ENCODE measurements at places on chromosomes 2 and 18.

DNA sequence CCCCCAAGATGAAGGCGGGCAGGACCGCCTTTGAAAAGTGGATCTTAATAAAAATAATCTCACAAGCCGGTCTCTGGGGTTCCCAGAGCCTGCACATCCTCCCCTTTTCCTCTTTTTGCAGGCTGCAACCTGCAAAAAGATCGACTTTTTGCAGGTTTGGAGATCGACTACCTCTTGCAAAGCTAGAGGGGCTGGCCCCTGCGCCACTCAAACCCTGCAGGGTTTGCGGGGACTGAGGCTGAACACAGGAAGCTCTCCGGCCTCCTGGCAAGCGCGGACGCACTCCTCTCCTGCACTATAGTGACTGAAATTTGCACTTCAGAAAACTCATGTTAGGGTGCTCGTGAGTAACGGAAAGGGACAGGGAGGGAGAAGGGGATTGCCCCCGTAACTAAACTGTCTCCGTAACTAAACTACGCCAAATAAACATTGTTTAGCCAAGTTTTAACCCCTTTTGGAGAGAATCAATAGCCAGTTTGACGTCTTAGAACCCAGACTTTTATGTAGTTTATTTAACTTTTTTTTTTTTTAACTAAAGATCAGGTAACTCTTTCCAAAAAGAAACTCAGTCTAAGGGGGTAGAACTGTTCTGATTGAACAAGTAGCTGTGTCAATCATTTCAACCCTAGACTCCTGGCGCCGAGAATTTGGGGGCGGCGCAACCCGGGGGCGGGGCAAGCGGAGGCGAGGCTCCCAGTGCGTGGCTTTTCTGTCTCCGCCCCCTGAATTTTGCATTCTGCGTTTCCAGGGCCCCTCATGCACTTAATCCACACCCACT lies 2.5 kb downstream of the IGFBP5 start:
- DNase-seq = no peak

DNA sequence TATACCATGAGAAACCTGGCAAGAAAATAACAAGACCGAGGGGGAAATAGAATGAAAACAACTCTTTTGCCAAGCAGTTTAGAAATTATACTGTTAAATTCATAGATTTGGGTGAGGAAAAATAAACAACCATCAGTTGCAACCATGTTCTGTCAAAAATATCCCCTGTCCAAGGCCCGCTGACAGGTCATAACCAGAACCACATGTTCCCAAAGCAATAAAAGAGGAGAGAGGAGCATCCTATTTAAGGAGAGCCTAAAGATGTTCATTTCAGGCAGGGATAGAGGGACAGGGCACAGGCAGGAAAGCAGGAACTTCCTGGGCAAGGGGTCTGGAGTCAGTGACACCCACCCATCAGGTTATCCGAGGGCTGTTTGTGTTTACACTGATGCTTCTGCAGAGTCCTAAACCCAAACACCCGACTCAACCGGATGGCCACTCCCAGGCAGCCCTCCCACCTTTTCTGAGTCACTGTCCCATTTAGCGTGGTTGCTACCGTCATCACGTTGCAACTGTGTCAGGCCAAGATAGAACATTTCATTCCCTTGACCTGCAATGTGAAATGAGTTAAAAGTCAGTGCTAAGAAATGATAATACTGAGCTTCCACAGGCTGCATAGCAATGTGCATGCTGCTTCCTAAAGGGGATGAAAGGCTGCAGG lies 468.3 kb upstream of the RAB12 start:
- DNase-seq = no peak

GRCh38 chr2:45856391-45857274 lies 205.2 kb downstream of the PRKCE start:
- DNase-seq = no peak

DNA sequence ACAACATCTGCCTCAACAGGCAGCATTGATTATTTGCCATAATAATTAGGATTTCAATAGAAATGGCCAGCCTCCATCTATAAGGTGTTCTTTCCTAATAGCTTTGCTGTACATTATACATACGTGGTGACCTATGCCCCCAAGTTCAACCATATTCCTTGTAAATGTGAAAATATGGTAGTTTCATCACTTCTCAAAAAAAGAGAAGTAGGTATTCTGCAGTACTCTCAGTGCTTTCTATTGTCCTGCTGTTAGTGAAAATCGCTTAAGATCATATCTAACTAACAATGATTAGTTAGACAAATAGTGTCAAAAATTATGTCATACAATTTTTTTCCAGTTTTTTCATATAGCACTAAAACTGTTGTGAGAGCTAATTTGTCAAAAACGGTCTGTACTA lies 79.6 kb downstream of the SLC4A10 start:
- no peak for DNase-seq

DNA sequence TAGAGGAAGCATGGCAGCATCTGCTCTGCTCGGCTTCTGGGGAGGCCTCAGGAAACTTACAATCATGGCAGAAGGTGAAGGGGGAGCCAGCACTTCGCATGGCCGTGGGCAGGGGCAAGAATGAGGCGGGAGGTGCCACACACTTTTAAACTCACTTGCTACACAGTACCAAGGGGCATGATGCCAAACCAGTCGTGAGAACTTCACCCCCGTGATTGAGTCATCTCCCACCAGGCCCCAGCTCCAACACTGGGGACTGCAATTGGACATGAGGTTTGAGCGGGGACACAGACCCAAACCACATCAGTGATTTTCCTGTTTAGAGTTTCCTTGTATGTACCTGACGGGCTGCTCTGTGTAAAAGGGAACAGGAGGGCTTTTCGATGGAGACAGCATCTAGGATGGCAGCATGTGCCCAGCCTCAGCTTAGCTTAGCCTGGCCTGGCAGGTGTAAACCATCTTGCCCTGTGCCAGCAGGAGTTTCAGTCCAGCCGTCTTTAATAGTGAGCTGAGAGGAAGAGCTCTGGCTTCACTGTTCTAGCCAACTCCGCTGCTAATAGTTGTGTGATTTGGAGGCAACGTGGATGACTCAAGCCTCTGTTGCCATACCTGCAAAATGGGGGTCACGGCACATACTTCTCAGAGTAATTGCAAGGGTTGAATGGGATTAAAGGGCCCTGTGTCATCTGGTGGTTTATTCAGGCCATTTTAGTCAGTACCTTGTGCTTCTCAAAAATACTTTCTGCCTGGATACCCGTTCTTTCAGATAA lies 101.8 kb downstream of the ASAP2 start:
- DNase-seq = no peak

GRCh38 chr2:70702711-70703395 lies 65.1 kb downstream of the ADD2 start:
- no peak for DNase-seq

DNA sequence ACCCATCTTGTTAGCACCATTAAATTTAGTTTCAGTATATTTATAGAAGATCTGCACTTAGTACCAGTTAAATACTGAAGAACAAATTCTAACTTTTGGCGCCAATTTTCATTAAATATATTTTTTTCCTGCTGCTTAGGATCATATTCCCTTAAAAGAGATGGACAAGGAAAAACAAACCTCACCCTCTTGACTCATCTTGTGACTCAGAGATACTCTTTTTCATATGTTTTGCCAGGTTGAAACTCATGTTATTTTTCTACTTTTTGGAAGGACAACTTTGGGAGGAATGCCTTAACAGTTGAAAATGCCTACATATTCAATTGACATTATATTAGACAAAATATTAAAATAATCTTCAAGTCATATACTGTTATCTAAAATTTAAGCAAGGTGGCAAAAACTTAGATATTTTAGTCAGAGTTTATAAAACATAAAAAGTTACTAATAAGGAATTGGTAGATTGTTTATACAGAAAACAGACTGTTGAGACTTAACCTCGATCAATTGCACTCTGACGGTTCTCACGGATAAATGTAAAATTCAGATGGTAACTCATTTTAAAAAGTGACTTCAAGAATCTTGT lies 36.2 kb downstream of the PNO1 start:
- DNase-seq = no peak

DNA sequence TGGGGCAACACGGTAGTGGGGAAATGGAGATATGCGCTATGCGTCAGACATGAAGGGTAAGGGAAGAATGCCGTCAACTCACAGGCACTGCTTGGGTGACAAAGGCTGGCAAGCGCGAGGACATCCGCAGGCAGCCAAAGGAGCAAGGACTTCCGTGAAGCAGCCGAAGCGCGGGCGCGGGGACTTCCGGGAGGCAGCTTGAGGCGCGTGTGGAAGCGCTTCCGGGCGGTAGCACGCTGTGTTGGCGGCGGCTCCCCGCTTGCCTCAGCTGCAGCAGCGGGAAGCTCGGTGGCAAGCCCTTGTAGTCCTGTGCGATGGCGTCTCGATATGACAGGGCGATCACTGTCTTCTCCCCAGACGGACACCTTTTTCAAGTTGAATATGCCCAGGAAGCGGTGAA lies at the start of gene PSMA8:
PSMA8 (plus strand) TSS at position 218 of the 400 bp plus-strand sequence; CDS start at position 315, 97 bp downstream.
- DNase-seq = peak; percentile 44

GRCh38 chr2:7625392-7626138 lies 708.4 kb downstream of the RNF144A start:
- no peak for DNase-seq

- DNase-seq = no peak
Observed at GRCh38 chr2:215537611-215538010, 101.7 kb upstream of the FN1 start.

GRCh38 chr2:146251328-146251727 lies 1593.5 kb upstream of the ACVR2A start:
- no peak for DNase-seq

- DNase-seq = no peak
Observed at GRCh38 chr2:29744976-29745375, 176.4 kb downstream of the ALK start.

GRCh38 chr2:11824901-11825828 lies 78.7 kb downstream of the LPIN1 start:
- no peak for DNase-seq

- DNase-seq = no peak
Observed at GRCh38 chr2:240732911-240733622, 41.4 kb downstream of the AQP12A start.

DNA sequence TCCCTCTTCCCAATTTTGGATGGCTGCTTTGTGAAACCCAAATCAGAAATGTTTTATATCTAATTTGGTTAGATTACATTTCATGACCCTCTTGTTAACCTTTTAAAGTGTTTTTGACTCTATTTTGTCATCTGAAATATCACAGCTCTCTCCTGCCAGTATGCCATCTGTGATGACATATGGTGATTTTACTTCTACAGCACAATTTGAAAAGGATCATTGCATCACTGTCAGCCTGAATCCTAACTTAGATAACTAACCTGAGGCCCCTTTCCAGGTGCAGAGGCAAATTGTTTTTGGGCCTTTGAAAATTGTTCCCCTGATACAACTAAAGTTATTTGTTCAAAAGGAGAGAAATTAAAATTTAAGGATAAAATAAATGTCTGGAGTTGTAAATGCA lies 1023.4 kb upstream of the LRRTM1 start:
- no peak for DNase-seq

- DNase-seq = no peak
Observed at GRCh38 chr2:113926314-113926713, 36.4 kb downstream of the ACTR3 start.

- no peak for DNase-seq
Observed at GRCh38 chr18:54440292-54440691, 82.6 kb downstream of the C18orf54 start.

- no peak for DNase-seq
Observed at GRCh38 chr2:152815634-152816257, 97.3 kb downstream of the ARL6IP6 start.

DNA sequence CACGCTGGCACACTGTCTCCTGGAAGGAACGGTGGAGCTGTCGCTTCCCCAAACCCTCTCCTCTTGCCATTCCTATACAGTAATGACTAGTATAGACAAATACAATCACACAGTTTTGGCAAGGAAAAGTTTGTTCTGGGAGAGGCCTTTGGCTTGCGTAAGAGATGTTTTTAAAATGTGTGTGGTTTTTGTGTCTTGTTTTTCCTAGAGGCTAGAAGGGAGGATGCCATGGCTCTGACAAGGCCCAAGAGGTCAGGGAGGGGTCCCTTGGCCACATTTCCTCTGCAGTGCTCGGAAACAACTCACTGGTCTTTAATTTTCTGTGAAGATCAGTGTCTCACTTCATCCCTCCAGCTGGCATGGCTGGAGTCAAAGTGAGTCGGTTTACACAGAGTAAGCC lies 195.9 kb downstream of the SH3RF3 start:
- no peak for DNase-seq

DNA sequence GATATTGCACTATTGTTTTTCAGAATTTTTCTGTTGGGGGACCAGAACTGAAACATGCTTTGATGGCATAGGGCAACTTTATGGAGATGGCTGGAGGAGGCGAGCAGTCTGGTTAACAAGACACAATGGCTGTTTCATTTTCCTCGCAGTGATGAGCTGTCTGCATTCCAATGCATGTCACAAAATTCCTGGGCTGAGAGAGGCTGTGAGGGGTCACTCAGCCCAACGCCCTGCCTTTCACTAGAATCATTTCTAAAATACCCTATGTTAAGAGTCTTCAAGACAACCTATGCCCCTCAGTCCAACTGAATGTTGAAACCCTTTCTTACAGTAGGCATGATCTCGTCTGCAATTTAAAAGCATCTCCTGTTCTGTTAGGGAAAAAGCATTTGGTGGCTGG lies 1090.0 kb downstream of the BCL11A start:
- DNase-seq = no peak

- DNase-seq = no peak
Observed at GRCh38 chr2:217996361-217996760, 6.4 kb downstream of the TNS1 start.

DNA sequence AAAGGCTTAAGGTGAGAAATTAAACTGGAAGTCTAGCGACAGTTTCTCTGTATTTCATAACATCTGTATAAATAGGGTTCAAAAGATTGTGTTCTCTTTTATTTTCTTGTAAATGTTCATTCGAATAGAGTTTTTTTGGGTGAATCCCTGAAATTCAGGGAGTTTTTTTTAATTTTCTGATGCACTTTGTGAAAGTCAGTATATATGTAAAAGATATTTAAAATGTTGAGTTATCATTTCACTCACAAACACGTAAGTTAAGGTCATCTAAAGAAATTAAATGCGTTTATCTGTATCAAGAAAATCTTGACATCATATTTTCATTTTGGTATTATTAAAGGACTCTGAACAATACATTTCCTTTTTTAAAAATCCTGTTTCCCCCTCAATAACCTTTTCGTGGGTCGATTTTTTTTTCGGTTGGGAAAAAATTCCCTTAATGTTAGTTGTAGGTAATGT lies 3.4 kb downstream of the SP9 start:
- DNase-seq = no peak

DNA sequence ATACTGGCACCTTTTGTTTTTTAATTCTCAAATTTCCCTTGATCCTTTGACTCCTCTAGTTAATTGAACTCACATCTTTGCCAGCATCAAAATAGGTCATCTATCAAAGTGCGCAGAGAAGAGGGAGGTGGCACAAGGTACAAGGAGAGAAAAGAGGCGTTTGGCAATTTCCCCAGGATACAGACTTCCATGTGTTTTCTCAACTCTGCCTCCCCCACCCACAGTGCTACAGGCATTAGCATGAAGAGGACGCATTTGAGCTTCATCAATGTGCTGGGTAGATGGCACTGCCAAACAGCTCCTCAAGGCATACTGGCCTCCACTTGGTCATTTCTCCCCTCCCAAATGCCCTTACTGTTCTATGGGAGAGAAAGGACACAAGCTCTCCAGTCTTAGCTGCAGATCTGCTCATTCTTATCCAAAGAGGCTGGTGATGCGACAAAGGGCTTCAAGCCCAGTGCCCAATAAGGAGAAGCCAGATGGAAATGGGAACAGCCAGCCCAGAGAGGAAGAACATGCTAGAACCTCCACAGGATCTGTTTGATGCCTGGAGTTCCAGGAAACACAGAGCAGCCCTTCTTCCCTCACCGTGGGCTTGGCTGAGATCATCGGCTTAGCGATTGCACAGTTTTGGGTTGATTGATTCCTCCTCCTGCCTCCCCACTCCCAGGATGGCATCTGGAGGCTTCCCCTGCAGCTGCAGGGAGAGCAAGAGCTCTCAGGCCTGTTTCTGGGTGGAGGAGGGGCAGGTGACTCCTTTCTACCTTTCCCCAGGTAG lies 144.7 kb upstream of the SMAD2 start:
- no peak for DNase-seq

All from T-helper 17 cell (primary cell).